ENCODE measurements at places on chromosomes 12 and 14.

DNA sequence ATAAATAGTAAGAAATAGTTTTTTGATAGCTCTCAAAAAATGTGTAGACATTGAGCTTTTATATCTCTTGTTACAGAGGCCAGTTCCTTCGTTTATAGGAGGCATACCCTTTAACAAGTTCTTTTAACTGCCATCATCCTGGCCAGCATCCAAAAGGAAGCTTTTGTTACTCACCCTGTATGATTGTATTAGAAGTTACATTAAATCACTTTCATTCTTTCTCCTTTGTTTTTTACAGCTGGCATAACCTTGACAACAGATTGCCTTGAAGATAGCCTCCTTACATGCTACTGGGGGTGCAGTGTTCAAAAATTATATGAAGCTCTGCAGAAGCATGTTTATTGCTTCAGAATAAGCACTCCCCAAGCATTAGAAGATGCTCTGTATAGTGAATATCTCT is 20.1 kb downstream of the CGRRF1 start:
- no peak overlapping the region for H3K27ac ChIP-seq
- no peak overlapping the region for H3K4me3 ChIP-seq
- DNase-seq = no peak
- peaks cover 15% of the 10 kb centered on the region for H3K36me3 ChIP-seq
- no peaks in the 10 kb centered on the region for H3K27me3 ChIP-seq

DNA sequence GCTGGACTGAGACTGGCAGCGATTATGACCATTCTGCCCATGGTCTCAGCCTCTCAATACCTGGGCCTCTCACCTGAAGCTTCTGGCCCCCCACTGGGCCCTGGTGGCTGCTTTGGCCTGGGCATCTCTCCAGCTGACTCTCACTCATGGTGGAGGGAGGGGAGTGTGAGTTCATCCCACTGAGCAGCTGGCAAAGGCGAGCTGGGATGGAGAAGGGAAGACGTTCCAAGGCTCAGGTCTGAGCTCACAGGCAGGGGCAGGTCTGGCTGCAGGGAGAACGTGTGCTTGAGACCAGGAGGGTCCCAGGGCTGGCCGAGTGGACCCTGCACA is 103.5 kb downstream of the TMEM121 start:
- H3K27ac ChIP-seq = no peak overlapping the region
- H3K4me3 ChIP-seq = no peak overlapping the region
- no peaks in the 10 kb centered on the region for H3K36me3 ChIP-seq
- DNase-seq = no peak
- H3K4me1 ChIP-seq = no peaks in the 10 kb centered on the region
- no peaks in the 10 kb centered on the region for H3K27me3 ChIP-seq

DNA sequence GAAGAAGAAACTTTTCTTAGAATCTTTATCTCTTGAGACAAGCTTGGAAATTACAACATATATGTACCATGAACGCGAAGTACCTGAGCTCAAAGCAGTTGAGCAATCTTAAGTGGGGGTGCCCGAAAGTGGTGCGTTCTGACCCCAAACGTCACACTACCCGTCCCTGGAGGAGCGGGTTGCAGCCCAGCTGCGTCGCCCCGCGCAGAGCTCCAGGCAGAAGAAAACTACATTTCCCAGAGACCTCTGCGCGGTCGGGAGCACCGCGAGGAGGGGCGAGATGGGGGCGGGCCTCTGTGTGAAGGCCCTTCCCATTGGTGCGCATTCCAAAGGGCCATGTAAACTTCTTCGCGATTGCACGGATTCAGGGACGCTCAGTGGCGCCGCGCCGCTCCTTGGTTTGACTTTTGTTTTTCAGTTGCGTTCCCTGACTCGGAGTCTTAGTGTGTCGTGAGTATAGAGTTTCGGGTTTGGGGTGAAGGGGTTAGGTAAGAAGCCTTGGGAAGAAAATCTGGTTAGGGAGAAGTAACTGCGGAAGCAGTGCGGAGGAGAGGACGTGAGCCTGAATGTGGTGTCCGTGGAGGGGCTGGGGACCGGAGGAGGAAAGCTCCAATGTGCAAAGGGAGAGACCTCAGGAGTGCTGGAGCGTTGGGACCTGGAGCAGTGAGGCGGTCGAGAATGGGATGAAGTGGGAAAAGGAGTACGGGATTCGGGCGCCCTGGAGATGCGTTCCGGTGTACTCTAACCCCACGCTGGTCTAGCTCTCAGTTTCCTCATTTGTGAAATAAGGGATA is at the start of gene CCDC77:
Gene CCDC77, plus strand, starts transcription at position 410 of the 794 bp plus-strand sequence. CDS start 7,740 bp downstream, outside the sequence.
- no peak within 1 kb of the TSS for H3K27ac ChIP-seq
- no peaks in the 10 kb centered on the region for H3K27me3 ChIP-seq
- peak within 1 kb of the TSS; percentile 60 for H3K4me3 ChIP-seq
- H3K4me1 ChIP-seq = peaks cover 11% of the 10 kb centered on the region

DNA sequence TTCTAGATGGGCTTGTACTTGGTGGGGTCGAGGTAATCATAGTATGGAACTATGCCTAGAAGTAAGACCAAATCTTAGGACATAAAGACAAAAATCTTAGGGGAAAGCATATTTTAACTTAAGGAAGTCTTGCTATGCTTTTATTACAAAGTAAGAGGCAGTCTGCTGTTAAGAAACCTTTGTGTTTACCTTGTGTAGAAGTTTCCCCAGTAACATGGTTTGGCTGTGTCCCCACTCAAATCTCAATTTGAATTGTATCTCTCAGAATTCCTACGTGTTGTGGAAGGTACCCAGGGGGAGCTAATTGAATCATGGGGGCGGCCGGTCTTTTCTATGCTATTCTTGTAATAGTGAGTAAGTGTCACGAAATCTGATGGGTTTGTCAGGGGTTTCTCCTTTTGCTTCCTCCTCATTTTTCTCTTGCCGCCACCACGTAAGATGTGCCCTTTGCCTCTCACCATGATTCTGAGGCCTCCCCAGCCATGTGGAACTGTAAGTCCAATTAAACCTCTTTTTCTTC is 162.5 kb upstream of the ABCD2 start:
- no peaks in the 10 kb centered on the region for H3K36me3 ChIP-seq
- no peak overlapping the region for H3K27ac ChIP-seq
- no peak overlapping the region for H3K4me3 ChIP-seq
- DNase-seq = no peak
- no peaks in the 10 kb centered on the region for H3K4me1 ChIP-seq
- no peaks in the 10 kb centered on the region for H3K27me3 ChIP-seq

- H3K27ac ChIP-seq = no peak overlapping the region
- peaks cover 43% of the 10 kb centered on the region for H3K36me3 ChIP-seq
- DNase-seq = no peak
- H3K27me3 ChIP-seq = no peaks in the 10 kb centered on the region
- no peak overlapping the region for H3K4me3 ChIP-seq
Observed at GRCh38 chr14:75168586-75169335, 7.7 kb downstream of the TMED10 start.

Measured in RWPE2 (cell line).